ENCODE measurements at places on chromosomes 3 and 15. TPM values are rescaled to one million over a fixed set of nuclear protein-coding genes. Genes with fewer than 3 reads are reported as not detected.

The ADAMTS9 gene
- total RNA-seq, result not detected

The TSEN2 gene
- 8.0 TPM for total RNA-seq

The NEO1 gene
- total RNA-seq, result 8.3 TPM

The TYRO3 gene
- 0.98 TPM for total RNA-seq

The SLC51A gene
- not detected for total RNA-seq

The SERPINI2 gene
- not detected for total RNA-seq

The CAMKV gene
- total RNA-seq, result not detected

The SLC28A1 gene
- not detected for total RNA-seq

The VEPH1 gene
- total RNA-seq, result not detected

GRCh38 chr3:50174947-50175524 lies 16.4 kb upstream of the GNAT1 start:
- peaks cover 4% of the 10 kb centered on the region for H3K4me1 ChIP-seq
- H3K4me3 ChIP-seq, result no peak overlapping the region
- H3K27ac ChIP-seq, result no peak overlapping the region
- no peaks in the 10 kb centered on the region for H3K36me3 ChIP-seq
- no peaks in the 10 kb centered on the region for H3K27me3 ChIP-seq
- DNase-seq, result no peak
